ENCODE measurements at places on chromosomes 11 and 22. TPM values are rescaled to one million over a fixed set of nuclear protein-coding genes. Genes with fewer than 3 reads are reported as not detected.

DNA sequence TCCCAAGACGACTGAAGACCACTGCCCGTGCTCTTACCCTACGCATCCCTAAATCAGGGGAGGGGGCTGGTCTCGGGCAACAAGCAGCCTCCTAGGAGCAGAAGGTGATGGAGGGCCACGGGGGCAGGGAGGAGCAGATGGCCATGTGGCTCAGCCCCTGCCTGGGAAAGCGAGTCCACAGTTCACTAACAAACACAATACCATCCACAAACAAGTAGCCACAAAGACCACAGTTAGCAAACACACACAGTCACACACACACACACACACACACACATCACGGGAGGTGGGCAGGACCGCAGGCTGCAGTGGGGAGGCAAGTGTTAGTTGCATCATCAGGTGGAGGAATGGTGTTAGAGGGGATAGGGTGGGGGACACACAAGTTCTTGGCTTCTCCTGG, 13.2 kb upstream of the FXYD2 start:
- DNase-seq = no peak
- no peaks in the 10 kb centered on the region for H3K4me1 ChIP-seq
- no peak overlapping the region for H3K4me3 ChIP-seq
- H3K36me3 ChIP-seq = no peaks in the 10 kb centered on the region
- no peaks in the 10 kb centered on the region for H3K27me3 ChIP-seq

DNA sequence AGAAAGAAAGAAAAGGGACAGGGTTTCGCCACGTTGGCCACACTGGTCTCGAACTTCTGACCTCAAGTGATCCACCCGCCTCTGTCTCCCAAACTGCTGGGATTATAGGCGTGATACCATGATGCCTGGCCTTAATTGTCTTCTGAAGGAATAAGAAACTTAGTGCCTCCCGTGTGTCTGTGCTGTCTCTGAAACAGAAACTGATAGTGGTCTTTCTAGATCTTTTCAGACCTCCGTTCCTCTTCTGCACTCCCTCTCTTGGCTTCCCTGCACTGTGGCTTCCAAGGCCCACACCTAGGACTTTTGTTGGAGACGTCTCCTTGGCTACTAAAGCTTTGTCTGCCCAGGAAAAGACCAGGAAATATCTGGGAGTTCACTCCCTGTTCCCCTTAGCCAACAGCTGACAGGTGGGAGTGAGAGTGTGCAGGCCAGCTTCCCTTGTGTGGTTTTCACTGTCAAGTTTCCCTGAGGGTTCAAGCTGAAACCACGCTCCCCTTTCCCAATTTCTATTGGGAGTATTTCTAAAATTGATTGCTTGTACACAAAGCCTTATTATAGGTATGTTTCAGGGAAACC, 10.1 kb upstream of the HTR3B start:
- peaks cover 7% of the 10 kb centered on the region for H3K4me1 ChIP-seq
- no peaks in the 10 kb centered on the region for H3K36me3 ChIP-seq
- no peak for DNase-seq
- H3K27ac ChIP-seq = no peak overlapping the region
- peak overlapping the region; percentile 43 for H3K4me3 ChIP-seq

GRCh38 chr11:15276621-15277020, 161.9 kb downstream of the INSC start:
- H3K27me3 ChIP-seq = peaks cover 13% of the 10 kb centered on the region
- H3K27ac ChIP-seq = no peak overlapping the region
- no peak overlapping the region for H3K4me3 ChIP-seq
- H3K36me3 ChIP-seq = no peaks in the 10 kb centered on the region
- H3K4me1 ChIP-seq = no peaks in the 10 kb centered on the region

DNA sequence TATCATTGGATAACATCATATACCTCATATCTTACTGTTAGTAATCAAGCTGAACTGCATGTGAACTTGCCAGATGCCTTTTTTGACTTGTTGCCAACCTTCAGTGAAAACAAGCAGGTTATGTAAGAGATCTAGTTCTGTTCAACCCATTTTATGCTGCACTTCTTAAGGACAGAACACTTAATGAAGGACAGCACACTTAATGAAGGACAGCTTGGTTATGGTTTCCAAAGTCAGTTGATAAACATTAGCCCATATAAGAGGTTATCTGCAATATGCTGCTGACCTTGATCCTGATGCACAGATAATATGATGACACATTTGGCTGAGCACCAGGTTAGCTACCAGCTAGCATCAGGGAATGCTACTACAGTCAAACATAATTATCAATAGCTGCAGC, 358.7 kb upstream of the PDGFD start:
- H3K4me3 ChIP-seq = no peak overlapping the region
- H3K4me1 ChIP-seq = no peaks in the 10 kb centered on the region
- no peaks in the 10 kb centered on the region for H3K36me3 ChIP-seq
- no peak overlapping the region for H3K27ac ChIP-seq
- no peaks in the 10 kb centered on the region for H3K27me3 ChIP-seq

The TSGA10IP gene
- total RNA-seq = not detected

The PHF21B gene
- total RNA-seq = 0.72 TPM

The MAJIN gene
- 1.7 TPM for total RNA-seq

The PKNOX2 gene
- total RNA-seq = not detected

The FOLR3 gene
- not detected for total RNA-seq

Measured in activated T-cell treated with anti-CD3 and anti-CD28 coated beads, Interleukin-2, amount 50 U/mL, for 72 hours (primary cell).